GM12878 (cell line): ENCODE measurements at places on chromosomes 5 and 9. TPM values are rescaled to one million over a fixed set of nuclear protein-coding genes. Genes with fewer than 3 reads are reported as not detected.

GRCh38 chr5:170225326-170226128 is 7.3 kb upstream of the C5orf58 start:
- no peaks in the 10 kb centered on the region for H3K36me3 ChIP-seq
- no peaks in the 10 kb centered on the region; the same call in 1 of the 2 replicates for H3K27me3 ChIP-seq
- no peak overlapping the region for H3K27ac ChIP-seq
- no peak overlapping the region for H3K4me3 ChIP-seq
- DNase-seq: peak; percentile 4

DNA sequence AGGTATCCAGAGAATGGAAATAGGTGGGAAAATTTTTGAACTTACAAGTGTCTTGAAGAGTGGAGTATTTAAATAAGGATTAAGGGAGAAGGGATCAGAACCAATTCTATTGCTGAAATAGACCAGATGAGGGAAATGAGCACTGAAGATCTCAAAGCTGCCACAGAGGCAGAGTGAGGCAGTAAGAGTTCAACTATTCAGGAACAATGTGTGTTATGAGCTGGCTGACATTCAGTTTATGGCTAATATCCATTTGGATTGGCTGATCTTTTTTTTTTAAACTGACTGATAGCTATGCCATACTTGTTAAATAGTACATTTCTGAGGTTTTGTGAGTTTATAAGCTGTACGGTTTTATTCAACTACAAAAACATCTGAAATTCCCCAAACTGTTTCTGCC is 95.3 kb upstream of the GNA14 start:
- no peaks in the 10 kb centered on the region for H3K36me3 ChIP-seq
- H3K4me1 ChIP-seq: no peaks in the 10 kb centered on the region
- H3K27ac ChIP-seq: no peak overlapping the region
- DNase-seq: no peak
- H3K4me3 ChIP-seq: no peak overlapping the region

DNA sequence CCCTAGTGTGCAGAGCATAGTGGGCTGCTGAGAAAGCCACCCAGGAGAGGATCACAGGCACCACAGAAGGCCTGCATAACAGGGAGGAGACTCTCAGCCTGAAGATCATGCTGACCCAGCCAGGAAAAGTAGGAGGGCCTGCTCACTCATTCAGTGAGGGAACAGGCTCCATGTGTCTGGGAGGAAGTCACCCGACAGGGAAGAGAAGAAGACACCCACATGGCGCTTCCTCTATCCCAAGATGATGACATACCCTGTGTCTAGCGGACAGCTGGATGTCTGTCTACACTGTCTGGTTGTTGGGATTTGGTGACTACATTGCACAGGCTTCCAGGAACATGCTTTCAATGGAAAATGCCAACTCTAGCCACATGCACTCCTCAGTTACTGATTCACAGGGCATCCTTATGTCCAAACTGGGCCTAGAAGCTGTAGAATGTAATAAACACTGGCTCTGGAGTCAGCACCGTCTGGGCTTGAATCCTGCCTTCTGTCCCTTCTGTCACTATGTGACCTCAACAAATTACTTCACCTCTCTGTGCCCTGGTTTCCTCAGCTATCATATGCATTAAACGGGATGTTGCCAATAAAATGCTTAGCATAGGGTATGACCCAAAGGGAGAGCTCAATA is 47.6 kb downstream of the KLHL3 start:
- no peak overlapping the region for H3K27ac ChIP-seq
- no peaks in the 10 kb centered on the region for H3K36me3 ChIP-seq
- no peaks in the 10 kb centered on the region for H3K27me3 ChIP-seq
- DNase-seq: no peak
- H3K4me1 ChIP-seq: no peaks in the 10 kb centered on the region

- H3K36me3 ChIP-seq: no peaks in the 10 kb centered on the region
- H3K27me3 ChIP-seq: no peaks in the 10 kb centered on the region; the same call in 1 of the 2 replicates
- no peak overlapping the region for H3K27ac ChIP-seq
These were observed 177.4 kb downstream of the SLC28A3 start for GRCh38 chr9:84163052-84163650.

DNA sequence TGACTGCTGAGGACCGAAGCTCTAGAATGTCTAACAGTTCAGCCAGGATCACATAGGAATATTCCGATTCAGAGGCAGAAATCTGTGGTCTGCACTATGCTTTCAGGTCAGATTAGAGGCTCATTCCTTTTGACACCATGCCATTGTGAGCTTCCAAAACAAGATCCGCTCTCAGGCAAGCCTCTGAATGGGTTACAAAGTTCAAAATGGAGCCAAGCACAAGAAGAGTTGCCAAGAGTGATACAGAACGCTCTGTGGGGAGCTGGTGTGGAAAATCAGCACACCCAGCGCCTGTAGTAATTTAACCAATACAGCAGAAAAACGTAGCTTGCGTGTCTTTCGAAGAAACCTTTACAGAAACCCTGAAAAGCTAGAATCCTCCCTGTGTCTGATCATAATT is 33.3 kb upstream of the FAT2 start:
- no peaks in the 10 kb centered on the region for H3K4me1 ChIP-seq
- H3K27ac ChIP-seq: no peak overlapping the region
- H3K36me3 ChIP-seq: no peaks in the 10 kb centered on the region
- DNase-seq: no peak
- H3K27me3 ChIP-seq: no peaks in the 10 kb centered on the region; the same call in 1 of the 2 replicates

DNA sequence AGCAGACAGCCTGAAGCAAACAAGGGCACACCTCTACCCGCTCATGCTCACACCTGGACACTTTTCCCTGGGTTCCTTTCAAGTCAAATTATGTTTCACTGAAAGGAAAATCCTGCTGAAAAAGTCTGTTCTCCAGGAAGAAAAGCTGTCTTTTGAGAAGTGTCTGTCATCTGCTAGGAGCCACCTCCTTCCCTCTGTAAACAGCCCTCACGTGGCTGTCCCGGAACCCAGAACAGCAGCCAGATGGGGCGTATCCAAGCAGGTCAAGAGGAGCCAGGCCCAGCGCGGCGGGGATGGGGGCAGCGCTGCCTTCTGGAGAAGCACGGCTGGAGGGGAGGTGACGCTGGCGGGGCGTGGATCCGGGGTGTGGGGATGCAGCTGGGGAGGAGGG is at the start of gene PNPLA7:
Gene PNPLA7, minus strand, starts transcription at position 172 of the 391 bp plus-strand sequence. CDS start 205 bp downstream, outside the sequence.
- no peaks in the 10 kb centered on the region for H3K27me3 ChIP-seq
- peak within 1 kb of the TSS; percentile 55 for H3K27ac ChIP-seq
- DNase-seq: no peak
- peaks cover 14% of the 10 kb centered on the region for H3K4me1 ChIP-seq
- peak within 1 kb of the TSS; percentile 72 for H3K4me3 ChIP-seq
- H3K36me3 ChIP-seq: peaks cover 2% of the 10 kb centered on the region

- H3K27ac ChIP-seq: peak within 1 kb of the TSS; percentile 74
- H3K4me3 ChIP-seq: peak within 1 kb of the TSS; percentile 94
- H3K36me3 ChIP-seq: no peaks in the 10 kb centered on the region
- peaks cover 4% of the 10 kb centered on the region; the same call in 1 of the 2 replicates for H3K4me1 ChIP-seq
These were observed at the start of gene C9orf72 for GRCh38 chr9:27572918-27573633. C9orf72 (minus strand) TSS chr9:27573481; CDS start chr9:27567120, 6,361 bp downstream.

DNA sequence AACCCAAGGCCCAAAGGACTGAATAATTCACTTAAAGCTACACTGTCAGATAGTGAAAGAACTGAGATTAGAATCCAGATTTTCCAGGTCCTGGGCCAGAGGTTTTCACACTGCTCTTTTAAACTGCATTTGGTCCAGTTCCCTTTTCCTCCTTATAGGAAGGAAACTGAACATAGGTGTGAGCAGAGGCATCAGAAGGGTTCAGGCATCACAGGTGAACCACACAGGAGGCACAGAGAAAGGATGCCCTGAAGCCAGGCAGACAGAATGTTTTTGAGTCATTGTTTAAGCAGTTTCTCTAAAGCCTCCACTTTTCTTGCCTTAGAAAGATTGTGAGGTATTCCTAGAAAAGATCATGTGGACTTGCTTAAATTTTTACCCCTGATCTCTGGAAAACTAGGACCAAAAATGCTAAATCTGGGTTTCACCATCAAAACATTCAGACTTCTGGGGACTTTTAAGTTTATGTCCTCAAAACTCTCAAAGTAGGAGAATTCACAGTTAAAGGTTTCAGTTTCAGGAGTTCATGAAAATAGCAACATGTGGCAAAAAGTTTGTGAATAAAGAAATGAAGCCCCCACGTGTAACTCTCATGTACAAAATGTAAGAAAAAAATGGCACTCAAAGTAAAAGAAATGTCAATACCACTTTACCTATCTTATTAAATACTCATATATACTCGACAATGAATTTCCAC is 386.1 kb downstream of the NTRK2 start:
- H3K4me1 ChIP-seq: peaks cover 16% of the 10 kb centered on the region
- no peaks in the 10 kb centered on the region for H3K27me3 ChIP-seq
- peak overlapping the region; percentile 58 for H3K27ac ChIP-seq
- H3K4me3 ChIP-seq: no peak overlapping the region; the same call in 1 of the 2 replicates

GRCh38 chr5:93598091-93599000 is 15.3 kb downstream of the NR2F1 start:
- no peaks in the 10 kb centered on the region for H3K4me1 ChIP-seq
- no peaks in the 10 kb centered on the region for H3K36me3 ChIP-seq
- DNase-seq: no peak

DNA sequence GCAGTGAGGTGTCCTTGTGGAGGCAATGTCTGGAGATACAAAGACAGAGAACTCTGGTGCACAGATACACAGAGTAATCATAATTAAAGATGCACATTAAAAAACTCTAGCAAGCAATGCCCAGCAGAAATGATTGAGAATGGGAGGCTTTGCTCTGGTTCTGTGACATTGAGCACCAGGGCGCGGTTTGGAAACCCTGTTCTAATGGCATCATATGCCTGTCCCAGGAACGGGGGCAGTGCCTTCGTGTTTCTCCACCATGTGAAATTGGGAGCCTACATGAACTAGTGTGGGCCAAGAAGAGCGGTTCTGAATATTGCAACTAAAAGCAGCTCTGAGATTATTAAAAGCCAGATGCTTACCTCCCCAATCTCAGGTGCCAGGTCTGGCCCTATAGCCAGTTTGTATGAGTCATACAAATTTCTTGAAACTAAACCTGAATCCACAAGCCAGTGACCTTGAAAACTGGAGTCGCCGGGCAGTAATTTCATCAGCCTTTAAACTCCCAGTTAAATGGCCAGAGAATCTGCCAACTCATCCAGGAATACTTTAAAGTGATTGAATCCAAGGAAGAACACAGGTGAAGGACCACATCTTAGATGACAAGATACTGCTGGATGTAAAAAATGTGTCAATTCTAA is 22.2 kb upstream of the CTSL start:
- no peak overlapping the region for H3K27ac ChIP-seq
- H3K4me1 ChIP-seq: peaks cover 7% of the 10 kb centered on the region
- DNase-seq: no peak
- H3K27me3 ChIP-seq: no peaks in the 10 kb centered on the region
- no peak overlapping the region for H3K4me3 ChIP-seq

DNA sequence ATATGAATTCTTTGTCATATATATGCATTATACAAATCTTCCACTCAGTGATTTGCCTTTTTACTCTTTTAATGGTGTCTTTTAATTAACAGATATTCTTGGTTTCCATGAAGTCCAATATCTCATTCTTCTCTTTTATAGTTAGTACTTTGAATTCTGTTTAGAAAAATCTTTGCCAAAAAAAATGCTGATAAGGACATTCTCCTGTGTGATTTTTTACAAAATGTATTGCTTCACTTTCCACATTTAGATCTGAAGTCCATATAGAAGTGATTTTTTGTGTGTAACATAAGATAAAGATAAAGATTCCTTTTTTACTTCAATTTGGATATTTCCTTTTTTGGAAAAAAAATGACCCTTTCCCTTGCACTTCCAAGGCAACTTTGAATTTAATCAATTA is 50.3 kb downstream of the OTP start:
- no peak overlapping the region for H3K4me3 ChIP-seq
- H3K27ac ChIP-seq: no peak overlapping the region
- H3K36me3 ChIP-seq: no peaks in the 10 kb centered on the region
- H3K4me1 ChIP-seq: no peaks in the 10 kb centered on the region
- DNase-seq: no peak

SGCD gene
- polyA plus RNA-seq: not detected in 2 replicates

PCDHA6 gene
- 0.09 TPM in 1 of 2 replicates, not detected in the other for polyA plus RNA-seq

ARL14EPL gene
- polyA plus RNA-seq: not detected in 2 replicates

ADAMTS19 gene
- polyA plus RNA-seq: not detected in 2 replicates

SKP2 gene
- 50.3 and 50.8 TPM in 2 replicates for polyA plus RNA-seq

MARVELD2 gene
- 2.5 and 3.3 TPM in 2 replicates for polyA plus RNA-seq

WDR38 gene
- not detected in 2 replicates for polyA plus RNA-seq
